ENCODE measurements at places on chromosomes 6 and 20.

GRCh38 chr6:1381481-1382330, 7.7 kb upstream of the FOXF2 start:
- peak; percentile 32 for DNase-seq

DNA sequence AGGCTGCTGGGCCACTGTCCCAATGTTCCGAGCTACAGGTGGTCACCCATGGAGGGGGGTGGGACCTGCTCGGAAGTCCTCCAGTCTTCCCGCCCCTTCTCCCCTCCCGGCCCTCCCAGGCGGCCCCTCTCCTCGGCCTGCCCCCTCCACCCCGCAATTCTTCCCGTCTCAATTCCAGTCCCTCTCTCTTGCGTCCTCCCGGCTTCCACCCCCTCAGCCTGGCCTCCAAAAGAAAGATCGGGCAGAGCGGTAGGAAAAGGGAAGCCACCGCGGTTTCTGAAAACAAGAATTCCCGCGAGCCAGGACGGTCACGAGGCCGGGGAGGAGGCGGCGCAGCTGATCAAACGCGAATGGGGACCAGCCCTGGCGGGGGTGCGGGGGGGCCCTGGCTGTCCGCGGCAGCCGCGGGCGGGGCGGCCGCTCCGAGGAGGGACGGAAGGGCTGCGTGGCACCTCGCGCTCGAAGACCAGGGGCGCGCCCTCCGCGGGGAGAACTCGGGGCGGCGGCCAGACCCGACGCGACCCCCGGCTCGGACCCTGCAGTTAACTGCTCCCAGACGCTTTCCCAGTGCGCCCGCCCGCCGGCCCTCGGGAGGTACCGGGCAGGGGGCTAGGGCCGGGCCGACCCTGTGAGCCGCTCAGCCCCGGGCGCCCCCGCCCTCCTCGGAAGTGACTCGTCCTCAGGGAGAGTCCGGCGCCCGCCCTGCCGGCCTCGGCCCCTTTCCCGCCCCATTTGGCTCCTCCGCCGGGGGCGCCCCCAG, 1.0 kb downstream of the PXDC1 start:
- peak; percentile 16 for DNase-seq

GRCh38 chr6:98716341-98716740, 118.0 kb upstream of the POU3F2 start:
- DNase-seq = no peak

GRCh38 chr20:36093025-36093803, 61.3 kb upstream of the EPB41L1 start:
- DNase-seq = peak; percentile 18

DNA sequence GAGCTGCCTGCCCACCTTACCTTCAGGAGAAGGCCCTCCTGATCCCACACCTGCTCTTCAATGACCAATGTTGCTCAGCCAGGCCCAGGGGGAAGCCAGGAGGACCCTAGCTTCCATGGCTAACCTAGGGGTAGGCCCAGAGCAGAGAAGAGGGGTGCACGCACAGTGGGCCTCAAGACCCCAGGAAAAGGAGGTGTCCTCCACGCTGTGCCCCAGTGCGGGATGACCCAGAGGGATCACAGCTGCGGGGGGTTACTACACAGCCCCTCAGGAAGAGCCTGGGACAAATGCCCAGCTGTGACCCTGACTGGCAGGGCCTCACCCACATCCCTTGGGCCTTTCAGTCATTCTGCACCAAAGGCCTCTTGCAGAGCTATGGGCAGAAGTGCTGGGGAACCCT, 31.6 kb upstream of the APMAP start:
- no peak for DNase-seq

- DNase-seq = no peak
Observed at GRCh38 chr6:16762268-16762549, 949 bp upstream of the ATXN1 start.

Data from CD4-positive, alpha-beta T cell treated with Interleukin-15 for 4 hours (primary cell).